ENCODE measurements at places on chromosomes 7 and 10.

GRCh38 chr10:3874990-3875841 is 90.2 kb upstream of the KLF6 start:
- DNase-seq, result no peak

DNA sequence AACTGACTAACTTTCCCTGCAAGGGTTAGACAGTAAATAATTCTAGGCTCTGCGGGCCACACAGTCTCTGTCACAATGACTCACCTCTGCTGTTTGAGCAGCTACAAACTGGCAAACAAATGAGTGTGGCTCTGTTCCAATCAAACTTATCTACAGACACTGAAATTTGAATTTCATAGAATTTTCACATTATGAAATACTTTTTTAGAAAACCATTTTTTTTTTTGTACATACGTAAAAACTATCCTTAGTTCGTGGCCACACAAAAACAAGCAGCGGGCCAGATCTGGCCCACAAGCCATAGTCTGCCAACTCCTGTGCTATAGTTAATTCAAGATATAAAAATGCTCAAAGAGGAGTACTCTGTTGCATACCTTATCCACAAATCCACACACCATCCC is 32.6 kb downstream of the PIP4K2A start:
- DNase-seq, result no peak

DNA sequence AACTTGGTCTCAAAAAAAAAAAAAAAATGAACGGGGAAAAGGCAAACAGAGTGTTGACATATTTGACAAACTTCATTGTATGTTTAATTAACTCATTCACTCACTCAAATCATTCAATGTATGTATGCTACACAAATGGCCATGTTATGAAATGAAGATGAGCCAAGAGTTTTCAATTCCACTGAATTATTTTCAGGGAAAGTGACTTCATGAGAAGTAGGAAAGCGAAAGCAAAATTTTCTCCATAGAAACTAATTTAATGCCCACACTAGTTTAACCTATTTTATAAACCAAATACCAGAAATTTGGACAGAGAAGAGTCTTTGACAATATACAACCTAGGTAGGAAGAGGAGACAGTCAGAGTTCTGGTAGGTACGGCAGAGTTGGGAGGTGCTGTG is 119.5 kb downstream of the HIPK2 start:
- no peak for DNase-seq

DNA sequence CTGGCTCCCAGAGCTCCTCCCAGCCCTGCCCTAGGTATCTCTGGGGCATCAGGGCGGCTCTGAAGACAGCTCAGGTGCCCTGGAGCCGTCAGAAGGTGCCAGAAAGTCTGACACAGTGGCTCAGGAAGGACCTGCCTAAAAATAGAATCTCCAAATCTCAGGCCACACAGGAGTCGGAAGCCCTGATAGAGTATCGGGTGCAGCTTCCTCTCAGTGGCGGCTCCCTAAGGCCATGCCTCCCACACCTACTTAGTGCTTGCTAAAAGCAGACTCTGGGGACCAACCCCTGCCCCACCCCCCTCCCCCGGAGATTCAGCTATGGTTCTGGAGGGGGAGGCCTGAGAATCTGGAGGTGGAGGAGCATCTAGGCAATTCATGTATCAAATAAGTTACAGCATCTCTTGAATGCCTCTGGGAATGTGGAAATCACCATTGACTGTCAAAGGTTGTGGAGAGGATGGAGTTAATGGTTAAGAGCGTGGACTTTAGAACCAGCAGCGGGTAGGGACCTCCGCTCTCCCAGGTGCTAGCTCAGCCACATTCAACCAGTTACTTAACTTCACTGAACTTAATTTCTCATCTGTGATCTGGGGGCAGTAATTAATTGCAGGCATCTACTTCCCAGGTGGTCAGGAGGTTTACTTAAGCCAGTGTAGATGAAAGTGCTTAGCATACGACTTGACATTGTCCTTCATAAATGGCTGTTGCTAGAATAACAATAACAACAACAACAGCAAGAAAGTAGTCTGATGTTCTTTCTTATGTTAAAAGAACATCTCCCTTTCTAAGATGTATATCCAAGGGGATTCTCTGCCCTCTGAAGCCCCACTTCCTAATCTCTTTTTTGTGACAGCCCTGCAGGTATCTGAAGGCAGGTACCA is 38.6 kb upstream of the MXI1 start:
- DNase-seq, result no peak

- no peak for DNase-seq
These were observed 399.3 kb upstream of the PRKCQ start for GRCh38 chr10:6979371-6979770.

DNA sequence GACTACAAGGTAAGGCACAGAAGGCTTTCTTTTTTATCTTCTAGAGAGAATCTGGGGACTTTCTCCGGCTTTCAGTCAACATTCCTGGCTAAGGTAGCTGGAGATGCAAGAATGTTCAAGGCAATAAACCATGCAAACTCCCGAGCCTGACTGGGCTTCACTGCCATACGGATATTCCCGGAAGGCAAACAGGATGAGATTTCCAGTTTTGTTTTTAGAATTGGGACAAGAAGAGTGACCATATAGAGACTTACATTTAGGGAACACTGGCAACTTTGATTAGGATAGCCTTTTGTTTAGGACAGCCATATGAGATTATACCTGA is 269 bp downstream of the CALD1 start:
- DNase-seq, result no peak

- DNase-seq, result no peak
These were observed 48.0 kb downstream of the CREB3L2 start for GRCh38 chr7:137953665-137954470.

GRCh38 chr10:78464856-78465267 is 431.2 kb downstream of the RPS24 start:
- DNase-seq, result no peak

DNA sequence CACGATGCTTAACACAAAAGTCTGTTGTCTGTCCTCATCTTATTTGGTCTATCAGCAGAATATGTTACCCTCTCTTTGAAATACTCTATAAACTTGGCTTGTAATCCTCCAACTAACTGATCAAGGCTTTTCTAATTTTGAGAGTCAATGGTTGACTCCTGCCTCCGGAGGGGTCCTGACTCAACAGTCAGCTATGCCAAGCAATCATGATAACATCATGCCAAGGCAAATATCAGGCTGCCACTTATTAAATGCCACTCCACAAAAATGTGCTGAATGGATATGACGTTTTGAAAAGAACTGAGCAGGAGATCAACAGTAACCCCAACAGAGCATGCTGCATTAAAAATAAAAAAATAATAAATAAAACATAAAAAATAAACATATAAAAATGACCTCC is 116.1 kb downstream of the PARD3 start:
- no peak for DNase-seq

- DNase-seq, result no peak
These were observed 17.6 kb upstream of the ORAI2 start for GRCh38 chr7:102415685-102416225.

DNA sequence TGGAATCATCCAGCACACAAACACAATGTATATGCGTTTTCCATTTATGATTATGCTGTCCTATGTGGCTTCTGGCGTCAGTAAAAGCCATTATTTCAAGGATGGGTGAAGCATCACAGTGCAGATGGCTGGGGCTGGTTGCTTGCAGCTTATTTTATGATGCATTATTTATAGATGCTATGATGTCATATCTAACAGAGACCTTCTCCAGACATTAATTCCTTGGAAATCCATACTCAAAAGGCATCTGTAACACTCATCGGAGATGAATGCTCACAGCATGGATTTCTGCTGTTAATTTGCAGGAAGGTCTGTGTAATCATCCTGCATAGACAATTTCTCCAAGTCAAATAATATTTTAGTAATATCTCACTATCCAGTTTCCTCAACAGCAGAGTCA is 7.2 kb downstream of the RGS10 start:
- no peak for DNase-seq

- DNase-seq, result no peak
These were observed 38.5 kb downstream of the KCTD7 start for GRCh38 chr7:66667023-66667728.

DNA sequence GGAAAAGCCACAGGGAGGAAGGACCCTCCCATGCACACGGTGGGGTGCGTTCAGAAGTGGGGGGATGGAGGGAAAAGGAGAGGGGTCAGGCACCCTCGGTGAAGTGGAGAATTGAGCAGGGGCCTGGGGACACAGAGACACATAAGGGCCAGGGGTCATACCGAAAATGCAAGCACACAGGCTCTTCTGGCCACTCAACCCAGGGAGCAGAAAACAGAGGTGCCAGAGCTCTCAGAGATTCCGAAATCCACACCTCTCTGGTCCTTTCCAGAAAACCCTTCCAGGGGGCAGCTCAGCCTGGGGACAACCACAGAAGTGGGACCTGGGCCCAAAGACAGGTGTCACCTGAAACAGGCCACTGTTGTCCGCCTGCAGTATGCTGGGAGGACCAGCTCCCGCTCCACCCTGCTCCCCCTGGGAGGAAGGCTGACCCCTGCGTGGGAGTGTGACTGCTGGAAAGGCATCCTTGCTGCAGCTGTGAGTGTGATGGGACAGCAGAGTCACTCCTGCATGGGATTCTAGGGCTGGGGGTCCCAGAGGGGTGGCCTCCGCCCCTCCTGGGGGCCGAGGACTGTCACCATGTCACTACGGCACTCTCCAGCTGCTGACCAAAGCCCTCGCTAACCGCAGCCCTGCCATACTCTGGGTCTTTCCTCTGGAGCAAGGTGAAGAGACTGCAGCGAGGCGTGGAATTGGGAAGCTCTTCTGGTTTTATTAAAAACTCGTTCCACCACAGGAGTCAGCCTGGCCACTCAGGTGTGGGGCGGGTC is 63.1 kb downstream of the TMEM209 start:
- no peak for DNase-seq

DNA sequence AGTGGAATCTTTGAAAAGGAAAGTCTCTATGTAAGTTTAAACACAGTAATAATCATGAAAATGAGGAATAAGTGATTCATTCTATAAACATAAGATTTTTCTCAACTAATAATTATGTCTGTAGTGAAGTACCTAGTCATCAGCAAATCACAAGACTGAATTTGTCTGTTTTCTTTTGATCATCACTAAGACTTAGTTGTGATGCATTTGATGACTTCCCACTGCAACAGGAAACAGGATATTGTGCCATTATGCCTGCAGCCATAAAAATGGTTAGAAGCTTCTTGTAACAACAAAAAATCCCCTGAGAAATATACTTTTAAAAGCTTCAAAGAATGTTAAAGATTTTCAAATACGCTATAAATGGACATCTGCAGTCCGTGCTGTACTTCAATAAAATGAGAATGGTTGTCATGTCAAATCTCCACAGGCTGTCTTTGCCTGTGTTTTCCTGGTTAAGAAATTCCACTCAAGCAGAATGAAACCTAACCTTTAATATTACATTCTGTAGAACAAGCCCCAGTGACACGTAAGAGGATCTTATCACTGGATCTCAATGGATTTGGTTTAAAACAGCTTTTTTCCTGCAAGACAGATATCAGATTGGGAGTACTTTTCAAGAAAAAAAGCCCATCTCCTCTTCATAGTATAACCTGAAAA is 1262.3 kb upstream of the PHF14 start:
- no peak for DNase-seq

DNA sequence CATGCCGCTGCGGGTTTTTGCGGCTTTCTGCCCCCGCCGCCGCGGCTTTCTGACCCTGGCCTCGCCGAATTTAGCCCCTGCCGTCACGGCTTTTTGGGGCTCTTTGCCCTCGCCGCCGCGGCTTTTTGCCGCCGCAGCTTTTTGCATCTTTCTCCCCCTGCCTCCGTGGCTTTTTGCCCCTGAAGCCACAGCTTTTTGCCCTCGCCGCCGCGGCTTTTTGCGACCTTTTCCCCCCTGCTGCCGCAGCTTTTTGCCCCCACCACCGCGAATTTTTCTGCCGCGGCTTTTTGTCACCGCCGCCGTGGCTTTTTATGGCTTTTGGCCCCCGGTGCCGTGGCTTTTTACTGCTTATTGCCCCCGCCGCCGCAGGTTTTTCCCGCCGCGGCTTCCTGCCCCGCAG is 636.5 kb downstream of the ZNF716 start:
- DNase-seq, result no peak

DNA sequence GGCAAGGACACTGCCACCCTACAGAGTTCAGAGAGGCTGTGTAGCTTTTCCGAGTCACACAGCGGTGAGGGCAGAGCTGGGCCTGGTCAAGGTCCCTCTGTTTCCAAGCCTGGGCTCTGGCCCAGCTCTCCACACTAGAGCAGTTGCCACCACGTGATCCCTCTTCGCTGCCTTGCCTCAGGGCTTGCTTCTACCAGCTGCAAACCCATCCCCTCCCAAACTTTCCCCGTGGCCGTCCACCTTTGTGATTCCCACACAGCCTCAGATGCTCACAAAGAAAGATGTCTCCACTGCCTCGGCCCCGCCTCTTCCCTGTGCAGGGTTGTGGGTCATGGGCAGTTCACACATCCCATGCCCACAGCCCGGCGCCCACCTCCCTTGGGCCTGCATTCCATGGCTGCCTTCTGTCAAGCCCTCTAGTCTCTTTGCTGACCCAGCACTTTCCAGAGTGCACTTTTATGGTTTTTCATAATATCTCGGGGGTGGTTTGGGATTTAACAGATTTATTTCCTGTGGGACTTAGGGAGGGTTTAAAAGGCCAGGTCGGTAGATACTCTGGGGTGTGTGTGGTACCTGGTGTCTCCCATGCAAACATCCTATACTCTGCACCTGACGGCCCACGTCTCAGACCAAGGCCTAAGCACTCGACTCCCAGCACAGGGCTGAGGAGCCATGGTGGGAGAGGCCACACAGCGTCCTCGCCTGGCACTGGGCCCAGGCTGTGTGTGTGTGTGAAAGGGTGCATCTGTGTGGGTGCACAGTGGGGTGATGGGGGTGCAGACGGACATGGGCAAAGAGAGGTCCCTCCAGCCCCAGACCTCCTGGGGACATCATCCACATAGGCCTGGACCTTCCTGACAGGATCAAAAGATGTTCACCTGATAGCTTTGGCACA is 59.6 kb downstream of the PKD1L1 start:
- DNase-seq, result no peak

DNA sequence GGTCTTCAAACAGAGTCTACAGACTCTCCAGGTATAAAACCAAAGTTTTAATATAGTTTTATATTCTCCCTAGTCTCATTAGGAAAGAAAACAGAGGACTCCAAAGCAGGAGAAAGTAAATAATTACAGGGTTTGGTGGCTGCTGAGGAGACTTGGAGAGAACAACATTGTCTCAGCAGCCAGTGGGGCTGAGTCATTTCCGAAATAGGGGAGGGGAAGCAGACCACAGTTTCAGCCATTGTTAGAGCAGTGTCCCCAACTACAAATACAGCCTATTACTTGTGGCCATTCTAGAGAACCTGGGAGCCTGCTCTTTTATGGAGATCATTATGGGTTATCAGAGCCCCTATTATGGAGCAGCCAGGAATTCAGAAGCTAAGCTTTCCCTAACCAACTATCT is 44.2 kb upstream of the A1CF start:
- no peak for DNase-seq

DNA sequence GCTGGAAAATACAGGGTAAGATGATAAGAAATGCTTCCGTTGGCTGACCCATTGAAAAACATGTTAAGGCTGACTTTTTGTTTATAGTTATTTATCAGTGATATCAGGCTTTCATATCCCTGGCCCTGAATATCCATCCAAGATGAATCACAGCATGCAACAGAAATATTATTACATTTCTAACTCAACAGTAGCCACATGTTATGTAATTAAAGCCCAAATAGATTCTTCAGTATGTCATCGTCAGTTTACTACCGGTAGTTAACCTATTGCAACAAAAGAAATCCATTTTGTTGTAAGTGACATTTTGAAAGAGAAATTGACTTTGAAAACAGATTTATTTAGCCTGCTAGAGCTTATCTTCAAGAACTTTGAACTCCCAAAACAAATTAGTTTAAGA is 354.1 kb upstream of the CELF2 start:
- no peak for DNase-seq

- no peak for DNase-seq
These were observed 147.1 kb upstream of the MGMT start for GRCh38 chr10:129319934-129320333.

GRCh38 chr10:12943425-12943824 is 58.1 kb downstream of the CCDC3 start:
- no peak for DNase-seq
